Activated T-cell treated with anti-CD3 and anti-CD28 coated beads, Interleukin-2, amount 50 U/mL, for 1 hour (primary cell): ENCODE measurements at places on chromosomes 5 and 9.

DNA sequence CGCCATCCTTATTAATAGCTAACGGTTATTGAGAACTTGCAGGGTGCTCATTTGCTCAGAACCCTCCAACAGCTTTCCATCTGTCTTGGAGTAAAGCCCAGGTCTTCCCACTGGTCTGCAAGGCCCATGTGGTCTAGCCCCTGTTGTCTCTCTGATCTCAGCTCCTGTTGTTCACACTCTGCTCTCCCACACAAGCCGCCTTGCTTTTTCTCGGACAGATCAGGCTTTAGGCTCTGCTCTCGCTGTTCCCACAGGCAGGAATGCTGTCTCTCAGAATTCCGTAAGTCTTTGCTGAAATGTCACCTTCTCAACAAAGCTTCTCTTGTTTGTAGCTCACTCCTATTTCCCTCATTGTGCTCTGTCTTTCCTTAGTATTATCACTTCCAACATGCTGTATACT lies 34.3 kb downstream of the GPR107 start:
- no peak for DNase-seq

GRCh38 chr9:88991066-88992034 lies at the start of gene S1PR3:
Gene S1PR3 (plus strand): TSS chr9:88991468. CDS start chr9:89001201, 9,733 bp downstream.
- DNase-seq, result peak; percentile 27

- no peak for DNase-seq
Observed at GRCh38 chr5:14476786-14477435, 104.7 kb upstream of the OTULINL start.

DNA sequence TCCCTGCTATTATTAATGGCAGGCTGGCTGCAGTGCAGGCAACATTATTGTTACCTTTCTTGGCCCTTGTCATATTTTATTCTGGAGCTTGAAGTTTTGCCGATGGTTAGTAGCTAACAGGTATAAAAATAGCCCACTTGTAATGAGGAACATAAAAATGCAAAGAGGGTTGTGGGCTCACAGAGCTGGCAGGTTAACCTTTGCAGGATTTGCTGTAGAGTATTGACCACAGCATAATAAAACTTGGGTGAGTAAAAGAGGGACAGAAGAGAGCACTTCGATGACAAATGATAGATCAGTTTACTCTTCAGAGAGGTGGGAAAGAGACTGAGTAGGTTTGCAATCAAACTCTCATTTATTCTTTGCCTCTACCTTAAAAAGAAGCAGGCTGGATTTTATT lies 49.7 kb upstream of the SGCD start:
- DNase-seq, result no peak

- no peak for DNase-seq
Observed at GRCh38 chr9:136243631-136244030, 2.0 kb downstream of the QSOX2 start.

DNA sequence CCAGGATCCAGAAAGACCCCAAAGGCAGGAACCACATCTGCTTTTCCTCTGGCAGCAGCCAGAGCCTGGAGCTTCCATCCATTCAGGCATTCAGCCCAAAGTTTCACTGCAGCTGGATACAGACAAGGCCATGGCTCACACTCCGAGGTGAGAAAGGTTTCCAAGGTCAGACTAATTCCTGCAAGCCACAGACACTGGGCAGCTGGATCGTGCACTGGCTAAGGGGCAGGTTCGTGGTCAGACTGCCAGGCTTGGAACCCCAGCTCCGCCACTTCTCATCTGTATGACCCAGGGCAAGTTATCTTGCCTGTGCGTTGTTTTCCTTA lies 36.9 kb downstream of the SPOCK1 start:
- no peak for DNase-seq

- DNase-seq, result no peak
Observed at GRCh38 chr5:177312649-177313181, 1.0 kb upstream of the MXD3 start.
